Fibroblast of skin of left biceps (primary cell): ENCODE measurements at places on chromosomes 16 and 17.

DNA sequence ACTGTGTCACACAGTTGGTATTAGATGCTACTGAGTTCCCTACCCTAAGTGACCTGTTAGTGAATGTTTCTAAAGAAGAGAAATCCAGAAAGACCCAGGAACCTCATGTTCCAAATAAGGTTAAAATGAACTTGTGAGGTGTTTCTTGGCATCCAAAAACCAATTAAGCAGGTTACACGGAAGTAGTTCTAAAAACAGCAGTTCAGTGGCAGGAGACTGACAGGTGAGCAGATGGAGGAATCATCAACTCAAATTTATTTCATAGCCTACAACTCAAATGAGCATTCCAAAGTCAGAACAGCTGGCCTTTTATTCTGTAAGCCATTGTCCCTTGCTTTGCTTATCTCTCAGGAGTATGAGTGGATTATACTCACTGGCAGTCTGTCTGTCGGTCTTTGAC is 188.3 kb downstream of the IRX3 start:
- no peak for DNase-seq

DNA sequence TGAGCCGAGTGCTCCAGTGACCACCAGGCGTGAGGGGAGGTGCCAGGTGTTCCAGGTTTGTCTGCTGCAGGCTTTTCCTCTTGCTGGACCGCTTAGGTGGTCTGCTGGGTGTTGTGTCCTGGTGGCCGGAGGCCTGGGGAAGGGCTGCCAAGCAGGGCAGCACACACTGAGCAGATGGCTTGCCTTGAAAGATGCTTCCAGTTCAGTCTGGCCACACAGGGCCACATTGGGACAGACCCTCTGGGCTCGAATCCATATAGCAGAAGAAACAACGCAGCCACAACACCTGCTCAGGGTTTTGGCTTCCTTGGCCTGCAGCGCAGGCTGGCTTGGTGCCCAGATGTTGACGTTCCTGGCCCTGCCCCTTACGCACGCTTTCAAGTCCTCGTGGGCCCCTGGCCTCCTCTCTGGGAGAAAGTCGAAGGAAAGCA is 24.8 kb downstream of the GINS2 start:
- DNase-seq, result no peak

DNA sequence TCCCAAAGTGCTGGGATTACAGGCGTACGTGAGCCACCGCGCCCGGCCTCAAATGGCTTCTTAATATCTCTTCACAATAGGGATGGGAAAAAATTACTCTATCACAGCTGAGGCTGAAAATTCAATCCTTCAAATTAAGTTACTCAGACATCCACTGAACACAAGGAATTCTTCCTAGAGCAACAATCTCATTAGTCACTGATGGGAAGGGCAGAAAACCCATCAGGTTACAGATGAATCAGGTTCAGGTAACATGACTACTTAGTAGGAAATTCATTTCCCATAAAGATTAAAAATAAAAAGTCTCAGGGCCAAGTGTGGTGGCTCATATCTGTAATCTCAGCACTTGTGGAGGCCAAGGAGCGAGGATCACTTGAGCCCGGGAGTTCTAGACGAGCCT is 42.5 kb upstream of the ABR start:
- DNase-seq, result no peak

DNA sequence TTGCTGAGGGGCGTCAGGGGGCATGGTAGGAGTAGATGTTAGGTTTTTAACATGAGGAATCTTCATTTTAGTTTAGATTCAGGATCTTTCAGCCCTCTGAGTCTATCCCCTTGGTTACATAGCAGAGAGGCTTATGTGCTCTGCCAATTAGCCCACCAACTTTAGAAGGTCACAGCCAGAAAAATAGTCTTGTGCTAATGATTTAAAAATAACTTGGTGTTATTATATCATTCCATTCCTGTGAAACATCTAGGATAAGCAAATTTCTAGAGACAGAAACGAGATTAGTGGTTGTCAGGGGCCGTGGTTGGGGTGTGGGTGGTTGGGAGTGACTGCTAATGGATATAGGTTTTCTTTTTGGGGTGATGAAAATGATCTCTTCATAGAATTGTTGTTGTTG is 183.7 kb downstream of the SNX29 start:
- DNase-seq, result no peak

DNA sequence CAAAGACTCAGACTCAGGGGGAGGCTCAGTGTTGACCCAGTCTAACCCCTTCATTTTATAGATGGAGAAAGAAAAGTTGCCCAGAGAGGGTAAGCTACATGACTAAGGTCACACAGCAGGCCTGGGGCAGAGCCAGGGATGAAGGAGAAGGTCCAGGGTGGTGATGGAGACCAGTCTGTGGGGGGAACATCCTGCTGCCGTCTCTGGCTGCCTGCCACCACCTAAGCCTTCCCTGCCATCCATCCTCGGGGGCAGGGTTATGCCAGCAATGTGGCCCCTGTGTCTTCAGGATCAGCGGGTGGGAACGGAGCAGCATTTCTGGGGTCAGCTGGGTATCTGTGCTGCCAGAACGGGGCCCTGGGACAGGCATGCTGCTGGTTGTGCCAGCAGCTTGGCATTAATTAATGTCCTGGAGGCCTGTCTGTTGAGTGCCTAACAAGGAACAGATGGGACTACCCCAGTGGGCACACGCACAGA is 5.5 kb downstream of the DOK4 start:
- no peak for DNase-seq

DNA sequence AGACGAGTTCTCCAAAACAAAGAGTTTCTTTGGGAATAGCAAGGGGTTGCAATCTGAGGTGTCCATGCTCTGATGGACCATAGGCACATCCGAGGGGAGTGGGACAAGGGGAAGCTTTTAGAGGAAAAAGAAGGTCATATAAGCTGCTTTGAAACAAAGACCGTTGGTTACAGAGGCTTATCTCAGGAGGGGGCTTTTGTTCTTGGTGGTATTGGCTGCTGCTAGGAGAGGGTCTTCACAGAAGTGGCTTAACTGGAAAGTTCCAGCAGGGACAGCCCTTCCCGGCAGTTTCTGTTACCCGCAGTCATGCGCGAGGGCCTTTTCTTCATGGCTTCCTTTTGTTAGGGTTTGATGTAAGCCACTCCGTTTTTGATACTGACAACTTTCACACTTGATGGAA is 76.0 kb downstream of the RAP1GAP2 start:
- no peak for DNase-seq

- DNase-seq, result no peak
These were observed 5.5 kb upstream of the ZNF750 start for GRCh38 chr17:82845163-82845807.

GRCh38 chr16:83118365-83118764 is 491.6 kb downstream of the CDH13 start:
- DNase-seq, result no peak

DNA sequence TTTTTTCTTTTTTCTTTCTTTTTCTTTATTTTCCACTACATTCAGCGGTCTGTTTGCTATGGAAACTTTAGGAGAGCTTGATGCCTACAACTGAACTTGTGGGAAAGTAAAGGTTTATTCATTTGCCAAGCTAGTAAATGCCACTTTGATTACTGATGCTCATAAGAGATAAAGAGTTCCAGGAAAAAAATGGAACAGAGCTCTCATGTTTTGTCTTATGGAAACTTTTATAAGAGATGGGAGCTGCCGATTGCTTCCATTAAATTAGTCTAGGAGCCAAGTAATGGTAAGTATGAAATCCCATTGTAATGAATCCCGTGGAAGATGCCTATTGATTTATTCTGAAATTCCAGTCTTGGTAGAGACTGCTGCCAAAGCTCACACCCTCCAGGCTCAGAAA is 7.1 kb downstream of the ANKFN1 start:
- no peak for DNase-seq

- DNase-seq, result no peak
These were observed 439.5 kb downstream of the WWOX start for GRCh38 chr16:78538919-78539318.

DNA sequence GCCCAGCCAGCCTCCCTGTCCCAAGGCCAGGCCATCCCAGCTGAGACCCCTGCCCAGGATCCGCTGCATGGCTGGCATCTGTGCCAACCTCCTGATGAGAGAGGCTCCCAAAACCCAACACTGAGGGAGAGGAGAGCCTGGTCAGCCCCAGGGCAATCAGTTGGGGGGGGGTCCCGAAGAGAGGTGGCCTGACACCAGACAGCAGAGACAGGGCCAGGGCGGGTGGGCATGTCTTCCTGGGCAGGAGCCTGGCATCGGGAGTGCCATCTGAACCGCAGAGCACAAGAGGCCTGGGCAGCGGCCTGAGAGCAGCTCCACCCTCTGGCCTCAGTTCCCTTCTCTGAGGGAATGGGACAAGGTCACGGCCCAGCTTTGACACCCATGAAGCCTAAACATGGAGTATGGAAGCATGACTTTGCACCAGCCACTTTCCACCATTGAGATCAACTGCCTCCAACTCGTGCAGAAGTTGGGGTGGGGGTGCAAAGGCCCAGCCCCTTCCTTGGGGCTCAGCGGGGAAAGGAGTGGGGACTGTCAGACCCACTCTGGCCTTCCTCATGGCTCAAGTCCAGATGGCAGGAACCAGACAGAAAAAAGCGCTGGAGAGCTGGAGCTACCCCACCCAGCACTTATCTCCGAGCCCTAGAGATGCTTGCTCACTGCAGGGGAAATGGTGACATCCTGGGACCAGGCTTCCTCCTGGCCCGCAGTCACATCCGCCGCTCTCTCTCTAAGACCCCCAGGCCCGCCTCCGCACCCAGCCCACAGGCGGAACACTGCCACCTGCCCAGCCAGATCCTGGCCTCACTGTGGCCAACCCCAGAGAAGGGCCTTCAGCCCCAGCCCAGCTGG is 9.7 kb downstream of the RHBDF2 start:
- DNase-seq, result no peak
